ENCODE measurements at places on chromosomes 7 and 10.

GRCh38 chr7:39459636-39460035 is 106.6 kb upstream of the YAE1 start:
- DNase-seq = no peak

- no peak for DNase-seq
Measured at GRCh38 chr10:126842836-126843235, 62.4 kb upstream of the DOCK1 start.

GRCh38 chr10:48898426-48898825 is 41.2 kb downstream of the LRRC18 start:
- DNase-seq = no peak

GRCh38 chr10:132946311-132946710 is 3.9 kb upstream of the CFAP46 start:
- no peak for DNase-seq

- no peak for DNase-seq
Measured at GRCh38 chr10:132471125-132471451, 66.5 kb upstream of the INPP5A start.

- no peak for DNase-seq
Measured at GRCh38 chr10:7202793-7203355, 208.0 kb downstream of the SFMBT2 start.

- no peak for DNase-seq
Measured at GRCh38 chr10:66927251-66927935, 1.6 kb downstream of the LRRTM3 start.

DNA sequence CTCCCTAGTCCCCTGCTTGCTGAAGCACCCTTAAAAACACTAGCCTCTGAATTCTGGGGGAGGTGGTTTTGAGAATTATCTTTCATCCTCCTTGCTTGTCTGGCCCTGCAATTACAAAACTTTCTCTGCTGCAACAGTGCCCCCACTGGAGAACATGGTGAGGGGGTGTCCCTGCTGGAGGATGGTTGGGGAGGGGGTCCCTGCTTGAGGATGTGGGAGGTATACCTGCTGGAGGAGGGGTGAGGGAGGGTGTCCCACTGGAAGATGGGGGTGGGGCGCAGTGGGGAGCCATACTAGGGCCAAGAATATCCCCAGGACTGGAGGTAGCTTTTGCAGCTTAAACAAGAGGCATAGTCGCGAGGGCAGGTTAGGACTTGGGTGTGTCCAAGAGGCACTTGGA is 3.2 kb upstream of the POLM start:
- DNase-seq = no peak

DNA sequence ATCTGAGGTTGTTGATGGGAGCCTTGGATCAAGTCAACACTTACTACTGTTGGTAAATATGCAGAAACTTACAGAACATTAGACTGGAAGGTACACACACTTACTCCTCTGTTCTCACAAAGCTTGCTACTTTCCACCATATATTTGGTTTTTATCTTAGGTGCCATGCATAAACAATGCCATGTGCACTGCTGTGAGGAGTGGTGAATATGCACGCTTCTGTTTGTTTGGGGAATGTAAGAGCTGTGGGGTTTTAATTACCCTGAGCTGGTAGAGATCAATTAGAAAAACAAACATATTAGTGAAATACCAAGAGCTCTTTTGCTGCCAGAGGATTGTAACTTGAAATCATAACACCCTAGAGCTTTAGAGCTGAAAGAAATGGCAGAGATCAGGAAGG is 79.8 kb upstream of the ARID5B start:
- no peak for DNase-seq

GRCh38 chr7:157483971-157484410 is 147.2 kb downstream of the DNAJB6 start:
- DNase-seq = no peak

GRCh38 chr10:70557876-70558275 is 44.7 kb downstream of the PRF1 start:
- no peak for DNase-seq

DNA sequence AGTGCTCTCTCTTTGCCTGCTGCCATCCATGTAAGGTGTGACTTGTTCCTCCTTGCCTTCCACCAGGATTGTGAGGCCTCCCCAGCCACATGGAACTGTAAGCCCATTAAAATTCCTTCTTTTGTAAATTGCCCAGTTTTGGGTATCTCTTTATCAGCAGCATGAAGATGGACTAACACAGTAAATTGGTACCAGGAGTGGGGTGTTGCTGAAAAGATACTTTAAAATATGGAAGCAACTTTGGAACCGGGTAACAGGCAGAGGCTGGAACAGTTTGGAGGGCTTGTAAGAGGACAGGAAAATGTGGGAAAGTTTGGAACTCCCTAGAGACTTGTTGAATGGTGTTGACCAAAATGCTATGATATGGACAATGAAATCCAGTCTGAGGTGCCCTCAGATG is 63.8 kb upstream of the PPP1R9A start:
- DNase-seq = no peak

GRCh38 chr7:110573862-110574528 is 516.9 kb upstream of the LRRN3 start:
- DNase-seq = no peak

DNA sequence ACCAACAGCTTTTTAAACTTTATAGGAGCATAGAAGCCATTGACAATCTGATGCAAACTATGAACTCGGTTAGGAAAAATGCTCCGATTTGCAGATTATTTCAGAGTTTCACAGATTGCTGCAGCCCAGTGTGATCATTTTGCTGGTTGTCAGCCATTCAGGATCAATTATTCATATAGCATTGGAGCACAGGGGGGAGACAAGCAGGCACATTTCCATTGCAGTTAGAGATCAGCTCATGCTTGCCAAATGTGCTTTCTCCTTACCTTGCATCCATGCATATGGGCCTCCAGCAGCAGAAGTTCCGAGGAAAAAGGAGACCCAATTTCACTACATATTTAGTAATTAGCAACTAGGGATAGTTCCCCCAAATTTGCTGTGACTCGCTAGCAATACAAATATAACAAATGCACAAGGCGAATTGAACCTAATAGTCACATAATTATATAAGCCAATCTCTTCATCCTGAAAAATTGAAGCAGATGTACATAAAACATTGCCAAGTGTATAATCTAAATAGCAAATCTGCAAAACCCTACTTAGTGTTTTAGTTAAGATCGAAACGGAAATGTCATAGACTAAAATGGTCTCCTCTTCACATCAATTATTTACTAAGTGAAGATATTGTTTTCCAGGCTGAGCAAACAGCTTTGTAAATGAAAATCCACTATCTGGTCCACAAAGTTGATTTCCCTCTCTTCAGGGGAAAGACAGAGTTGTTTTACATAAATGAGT is 49.5 kb upstream of the RSU1 start:
- DNase-seq = no peak

DNA sequence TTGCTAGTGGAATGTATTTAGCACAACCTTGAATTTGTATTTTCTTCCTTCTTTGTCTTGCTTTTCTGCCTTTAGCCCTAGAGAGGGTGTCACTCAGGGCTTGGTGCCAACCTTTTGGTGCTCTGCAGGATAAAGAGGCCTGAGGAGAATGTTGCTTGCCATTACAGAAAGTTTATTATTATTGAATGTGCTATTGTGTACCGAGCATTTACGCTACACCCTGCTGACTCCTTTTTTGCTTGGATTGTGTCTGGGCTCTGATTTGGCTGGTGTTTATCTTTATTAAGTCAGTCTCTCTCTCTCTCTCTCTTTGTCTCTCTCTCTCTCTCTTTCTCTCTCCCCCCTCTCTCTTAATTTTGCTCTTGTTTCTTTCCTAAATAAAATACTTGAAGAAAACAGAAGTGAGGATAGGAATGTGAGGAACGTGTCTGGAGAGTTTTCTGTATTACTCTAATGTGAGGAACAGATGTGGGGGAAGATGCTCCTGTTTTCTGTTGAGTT is 284.4 kb upstream of the PHYHIPL start:
- DNase-seq = no peak

DNA sequence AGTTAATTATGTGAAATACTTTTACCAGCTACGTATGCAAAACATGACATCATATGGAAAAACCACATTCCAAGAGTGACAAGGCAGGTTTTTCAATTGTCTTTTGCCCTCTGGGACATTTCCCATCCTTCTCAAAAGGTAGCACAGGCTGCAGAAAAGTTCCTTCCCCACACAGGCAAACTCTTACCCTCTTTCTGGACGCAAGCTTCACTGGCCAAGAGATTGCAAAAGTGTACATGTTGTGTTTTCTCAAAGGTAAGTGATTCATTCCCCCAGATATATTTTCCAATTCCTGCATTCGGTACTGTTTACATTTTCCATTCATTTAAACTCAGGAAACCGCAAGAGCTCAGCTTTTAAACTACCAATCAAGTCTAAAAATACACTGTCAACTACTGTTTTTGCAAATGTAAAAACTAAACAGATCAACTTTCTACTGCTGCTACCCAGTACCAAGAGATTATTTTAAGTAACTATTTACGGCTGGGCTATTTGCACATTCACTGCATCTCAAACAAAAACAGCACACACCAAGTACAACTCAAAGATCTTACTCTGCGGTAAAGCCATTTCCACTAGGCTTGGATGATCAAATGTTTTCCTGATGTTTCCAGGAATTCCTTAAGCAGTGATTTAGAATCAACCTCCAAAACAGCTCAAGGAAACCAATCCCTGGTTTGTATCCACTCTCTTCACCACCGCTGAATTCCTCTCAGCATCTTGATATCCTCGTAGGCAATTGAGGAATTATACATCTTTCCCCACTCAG is 233.6 kb upstream of the CCDC6 start:
- DNase-seq = no peak

DNA sequence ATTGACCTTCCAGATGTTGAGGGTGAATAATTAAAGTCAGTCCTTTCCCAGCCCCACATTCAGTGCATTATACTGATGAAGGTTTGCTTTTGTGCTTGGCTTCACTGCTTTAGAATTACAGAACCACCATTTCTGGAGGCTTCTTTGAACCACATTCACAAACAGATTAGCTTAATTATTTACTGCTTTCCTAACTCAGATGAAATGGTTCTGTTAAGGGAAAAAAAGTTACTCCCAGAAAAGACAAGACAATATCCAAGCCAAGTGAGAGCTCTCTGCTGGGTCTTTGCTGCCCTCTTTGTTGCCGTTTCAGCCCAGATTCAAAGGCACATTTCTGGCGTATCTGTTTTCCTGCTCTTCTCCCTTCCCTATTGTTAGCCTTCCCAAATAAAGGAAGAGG is 188.9 kb downstream of the AHR start:
- no peak for DNase-seq

GRCh38 chr10:133258818-133259601 is 17.7 kb downstream of the ADAM8 start:
- DNase-seq = peak; percentile 63

- DNase-seq = no peak
Measured at GRCh38 chr10:116802474-116802873, 46.8 kb upstream of the ENO4 start.

- DNase-seq = no peak
Measured at GRCh38 chr7:67901808-67902480, 905.3 kb downstream of the TYW1 start.

GRCh38 chr10:60989400-60989876 is 45.5 kb upstream of the RHOBTB1 start:
- no peak for DNase-seq

DNA sequence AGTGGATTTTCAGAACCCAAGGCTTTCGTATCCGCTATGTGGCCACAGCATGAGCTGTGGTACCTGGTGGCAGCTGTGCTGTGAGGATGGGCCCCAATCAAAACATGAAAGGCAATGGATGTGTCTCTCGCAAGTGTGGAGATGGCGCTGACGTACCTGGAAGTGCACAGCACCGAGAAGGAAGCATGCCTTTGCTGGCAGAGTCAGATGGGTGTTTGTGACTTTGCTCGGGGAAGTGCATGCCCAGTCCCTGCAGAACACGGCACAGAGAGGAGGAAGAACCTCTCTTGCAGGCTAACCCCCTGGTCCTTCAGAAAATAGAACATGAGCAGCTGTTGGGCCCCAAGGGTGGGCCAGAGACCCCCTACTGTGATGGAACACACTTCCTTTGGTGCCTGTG is 654.1 kb upstream of the ZWINT start:
- no peak for DNase-seq

GRCh38 chr10:79047875-79048638 is 20.7 kb upstream of the ZMIZ1 start:
- no peak for DNase-seq

DNA sequence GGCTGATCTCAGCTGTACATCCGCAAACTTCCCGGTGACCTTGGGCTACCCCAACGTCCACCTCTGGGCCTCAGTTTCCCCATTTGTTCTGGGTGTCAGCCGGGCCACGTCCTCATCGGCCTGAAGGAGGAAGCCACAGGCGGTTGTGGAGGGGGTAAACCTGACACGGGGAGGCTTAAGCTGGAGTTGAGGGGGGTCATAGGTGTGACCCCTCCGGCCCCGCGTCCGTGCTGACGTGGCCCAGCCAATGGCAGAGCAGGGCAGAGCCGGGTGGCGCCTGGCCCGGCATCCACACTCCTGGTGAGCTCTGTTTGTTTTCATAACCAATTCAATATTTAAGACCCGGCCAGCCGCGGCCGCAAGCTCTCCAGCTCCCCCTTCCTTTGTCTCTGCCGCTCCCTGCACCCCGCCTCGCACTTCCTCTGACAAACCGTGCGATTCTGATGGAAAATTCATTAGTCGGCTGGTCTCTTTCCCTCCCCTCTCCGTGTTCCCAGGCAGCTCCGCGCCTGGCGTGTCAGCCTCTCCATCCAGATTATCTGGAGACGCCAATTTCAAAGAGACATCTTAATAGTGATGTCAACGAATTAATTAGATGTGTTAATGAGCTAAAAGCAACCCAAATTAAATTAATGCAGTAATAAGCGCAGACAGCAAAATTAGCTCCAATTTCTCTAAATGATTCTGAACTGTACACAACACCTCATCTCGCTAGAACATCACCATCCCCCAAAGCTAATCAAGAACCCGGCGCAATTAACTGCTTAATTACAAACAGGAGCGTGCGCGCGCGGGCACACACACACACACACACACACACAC is 55.4 kb downstream of the MICALL2 start:
- no peak for DNase-seq

- DNase-seq = no peak
Measured at GRCh38 chr10:86264481-86265231, 101.9 kb downstream of the GRID1 start.

GRCh38 chr7:149822353-149822943 is 15.7 kb upstream of the ZNF862 start:
- DNase-seq = no peak

DNA sequence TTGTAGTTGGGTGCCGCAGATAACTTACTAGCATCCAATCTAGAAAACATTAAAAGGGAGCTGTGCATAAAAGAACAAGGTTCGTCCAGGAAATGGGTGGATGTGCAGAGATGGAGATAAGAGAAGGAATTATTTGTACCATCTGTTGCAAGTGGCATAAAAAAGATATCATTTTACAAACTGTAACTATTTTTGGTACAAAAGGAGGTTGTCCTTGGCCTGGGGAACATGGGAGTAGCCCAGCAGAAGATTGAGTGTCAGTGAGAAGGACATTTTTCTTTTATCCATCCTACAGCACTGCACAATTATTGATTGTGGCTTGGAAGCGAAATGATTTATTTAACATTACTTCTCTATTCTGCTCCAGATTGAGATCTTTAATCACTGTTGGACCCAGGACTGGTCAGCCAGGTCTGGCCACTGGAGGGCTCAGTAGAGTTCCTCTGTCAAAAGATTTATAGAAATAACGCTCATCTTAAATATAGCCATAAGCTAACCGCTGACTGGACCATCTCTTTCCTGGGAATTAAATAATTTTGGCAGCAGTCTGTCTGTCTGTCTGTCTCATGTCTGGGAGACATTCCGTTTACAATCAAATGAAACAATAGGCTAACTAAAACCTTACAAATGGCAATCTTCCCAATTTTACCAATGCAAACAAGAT is 254.1 kb downstream of the KIAA1217 start:
- no peak for DNase-seq

- no peak for DNase-seq
Measured at GRCh38 chr7:115387137-115387536, 465.2 kb downstream of the MDFIC start.

- no peak for DNase-seq
Measured at GRCh38 chr7:12821746-12822145, 134.3 kb downstream of the ARL4A start.
